ENCODE measurements at places on chromosomes 7 and 10.

- DNase-seq: no peak
Measured at GRCh38 chr10:132096223-132096622, 30.5 kb downstream of the JAKMIP3 start.

- DNase-seq: no peak
Measured at GRCh38 chr10:127921753-127922145, 14.8 kb downstream of the PTPRE start.

- DNase-seq: no peak
Measured at GRCh38 chr7:22566176-22566575, 66.2 kb upstream of the STEAP1B start.

DNA sequence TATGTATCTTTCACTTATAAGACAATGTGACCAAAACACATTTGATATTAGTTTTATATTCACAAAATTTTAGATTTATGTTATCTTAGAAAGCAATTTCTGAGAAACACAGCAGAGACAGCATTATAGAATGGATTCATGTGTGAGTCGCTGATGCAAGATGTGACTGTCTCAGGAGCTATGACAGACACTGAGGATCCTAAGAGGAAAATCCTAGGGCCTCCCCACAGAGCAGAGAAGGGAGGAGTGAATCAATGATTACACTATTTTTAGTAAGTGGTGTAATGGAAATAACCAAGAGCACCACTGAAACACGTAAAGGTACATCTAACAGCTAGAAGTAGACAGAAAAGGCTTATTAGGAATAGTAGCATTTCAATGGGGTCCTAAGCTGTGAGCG is 204.0 kb upstream of the PTN start:
- DNase-seq: no peak

GRCh38 chr10:14673189-14673861 is 101.4 kb downstream of the FAM107B start:
- DNase-seq: no peak

GRCh38 chr10:82757901-82758300 is 882.9 kb downstream of the NRG3 start:
- DNase-seq: no peak

DNA sequence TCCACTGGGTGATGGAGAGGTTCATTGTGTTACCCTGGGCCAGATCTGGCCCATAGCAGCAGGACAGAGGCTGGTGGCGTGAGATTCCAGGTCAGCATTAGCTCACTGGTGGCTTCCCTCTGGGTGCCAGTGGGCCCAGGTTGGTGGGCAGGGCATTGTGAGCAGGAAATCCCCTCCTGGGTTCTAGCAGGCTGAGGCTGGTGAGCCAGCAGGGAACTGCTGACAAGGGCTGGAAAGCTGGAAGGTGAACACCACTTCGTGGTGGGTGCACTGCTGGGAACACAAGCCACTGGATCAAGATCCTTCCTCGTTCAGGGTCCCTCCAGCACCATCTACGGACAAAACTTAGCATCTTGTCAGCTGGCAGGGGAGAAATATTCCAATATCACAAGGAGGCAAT is 259.2 kb upstream of the FZD1 start:
- DNase-seq: no peak
